ENCODE measurements at places on chromosomes 3 and 15.

- no peak for DNase-seq
These were observed 135.3 kb downstream of the PCCB start for GRCh38 chr3:136385457-136385856.

DNA sequence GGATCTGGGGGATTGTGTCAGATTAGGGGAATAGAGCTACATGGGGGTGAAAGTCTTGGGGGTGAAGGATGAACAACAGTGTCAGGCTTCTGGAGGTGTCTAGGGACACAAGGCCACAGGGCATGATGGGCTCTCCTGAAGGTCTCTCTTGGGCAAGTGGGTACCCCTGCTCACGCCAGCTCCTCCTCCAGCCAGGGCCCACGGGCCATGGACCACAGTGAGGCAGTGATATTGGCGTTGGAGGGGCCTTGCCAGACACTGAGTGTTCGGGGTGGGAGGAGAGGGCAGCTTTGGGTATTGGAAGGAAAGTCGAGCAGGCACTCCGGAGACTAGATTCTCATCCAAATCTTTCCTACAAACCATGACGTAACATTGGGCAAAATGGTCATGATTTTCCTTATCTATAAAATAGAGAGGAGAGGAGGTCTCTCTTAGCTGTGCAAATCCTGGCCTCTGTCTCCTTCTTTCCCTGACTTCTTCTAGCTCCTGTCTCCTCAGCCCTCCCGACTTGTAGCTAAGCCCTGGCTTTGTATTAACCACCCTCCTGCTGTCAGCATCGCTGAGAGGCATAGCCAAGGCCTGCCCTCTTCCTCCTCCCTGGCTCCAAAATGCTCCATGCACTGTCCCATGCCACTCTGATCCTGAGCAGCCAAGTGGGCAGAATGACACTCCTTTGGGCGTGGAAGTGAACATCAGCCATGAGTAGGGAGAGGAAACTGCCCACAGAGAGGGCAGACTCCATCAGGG is 24.0 kb upstream of the SRP14 start:
- DNase-seq = no peak

- DNase-seq = no peak
These were observed 11.8 kb upstream of the MYO1E start for GRCh38 chr15:59384507-59384906.

DNA sequence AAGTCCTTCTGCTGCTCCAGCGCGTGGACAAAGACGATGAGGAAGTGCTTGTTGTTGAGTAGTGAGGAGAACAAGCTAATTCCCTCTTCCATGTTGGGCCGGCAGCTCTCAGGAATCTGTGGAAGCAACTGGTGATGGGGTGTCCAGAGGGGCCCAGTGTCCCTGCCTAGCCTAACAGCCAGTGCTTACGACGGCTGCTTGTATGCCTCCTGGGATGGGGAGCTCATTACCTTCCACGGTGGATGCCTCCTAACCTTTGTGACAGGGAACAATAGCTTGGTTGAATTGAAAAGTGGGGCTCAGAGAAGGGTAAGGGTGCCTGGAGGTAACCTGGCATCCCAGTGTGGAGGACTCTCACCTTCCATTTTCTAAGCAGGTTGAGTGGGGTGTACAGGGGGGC is 22.9 kb downstream of the H1-8 start:
- DNase-seq = no peak

DNA sequence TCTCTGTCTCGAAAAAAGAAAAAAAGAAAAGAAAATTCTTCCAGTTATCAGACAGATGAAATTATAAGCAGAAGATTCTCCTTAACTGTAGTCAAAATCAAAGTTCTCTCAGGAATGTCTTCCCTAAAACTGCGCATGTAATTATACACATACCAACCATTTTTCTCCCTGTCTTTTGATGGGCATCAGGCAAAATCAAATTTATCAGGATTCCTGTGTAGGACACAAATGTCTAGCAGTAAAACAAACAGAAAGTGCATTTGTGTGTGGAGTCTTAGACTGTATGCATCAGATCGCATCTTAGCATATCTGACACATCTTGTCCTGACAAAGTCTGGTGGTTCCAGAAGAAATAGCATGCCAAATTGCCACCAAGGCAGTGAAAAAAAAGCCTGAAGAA is 3.9 kb upstream of the ARPIN start:
- no peak for DNase-seq

All from cortex of kidney (tissue), 1 donor.